ENCODE measurements at places on chromosomes 5 and 9. TPM values are rescaled to one million over a fixed set of nuclear protein-coding genes. Genes with fewer than 3 reads are reported as not detected.

DNA sequence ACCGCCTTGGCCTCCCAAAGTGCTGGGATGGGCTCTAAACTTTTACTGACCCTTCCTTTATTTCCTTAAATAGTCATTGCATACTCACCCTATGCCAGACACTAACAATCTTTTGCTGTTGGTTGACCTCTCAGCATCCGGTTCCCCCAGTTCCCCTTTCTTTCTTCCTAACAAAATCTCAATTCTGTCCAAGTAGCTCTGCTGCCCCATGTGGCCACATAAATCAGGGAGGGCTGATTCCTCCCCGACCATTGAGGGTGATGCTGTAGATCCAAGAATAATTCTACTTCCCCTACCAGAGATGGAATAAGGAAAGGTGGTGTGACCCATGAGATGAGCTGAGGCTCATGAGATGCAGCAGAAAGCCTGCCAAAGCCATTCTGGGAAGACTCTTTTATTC is 315.3 kb upstream of the MSX2 start:
- DNase-seq, result no peak

- no peak for DNase-seq
Measured at GRCh38 chr9:19551124-19551929, 142.5 kb downstream of the ACER2 start.

GRCh38 chr9:28163619-28164018 is 590.3 kb upstream of the C9orf72 start:
- DNase-seq, result no peak

- DNase-seq, result no peak
Measured at GRCh38 chr5:82163452-82164175, 114.5 kb downstream of the RPS23 start.

DNA sequence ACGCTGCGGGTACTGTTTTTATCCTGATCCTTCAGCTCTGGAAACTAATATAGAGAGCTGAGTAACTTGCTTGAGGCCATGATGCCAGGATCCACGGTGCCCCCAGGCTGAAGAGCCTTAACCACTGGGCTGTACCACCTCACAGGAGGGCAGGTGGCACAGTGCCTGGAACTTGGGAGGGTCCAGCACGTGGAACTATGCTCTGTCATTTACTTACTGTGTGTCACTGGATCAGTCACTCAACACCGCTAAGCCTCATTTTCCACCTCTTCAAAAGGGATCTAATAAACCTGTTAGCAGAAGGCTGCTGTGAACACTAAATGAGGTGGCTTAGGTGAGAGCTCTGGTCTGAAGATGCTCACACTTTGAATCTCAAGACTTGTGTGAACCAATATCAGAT is 29.6 kb downstream of the KCNIP1 start:
- DNase-seq, result no peak

MARVELD2 gene
- total RNA-seq, result 29.7 TPM

DNA sequence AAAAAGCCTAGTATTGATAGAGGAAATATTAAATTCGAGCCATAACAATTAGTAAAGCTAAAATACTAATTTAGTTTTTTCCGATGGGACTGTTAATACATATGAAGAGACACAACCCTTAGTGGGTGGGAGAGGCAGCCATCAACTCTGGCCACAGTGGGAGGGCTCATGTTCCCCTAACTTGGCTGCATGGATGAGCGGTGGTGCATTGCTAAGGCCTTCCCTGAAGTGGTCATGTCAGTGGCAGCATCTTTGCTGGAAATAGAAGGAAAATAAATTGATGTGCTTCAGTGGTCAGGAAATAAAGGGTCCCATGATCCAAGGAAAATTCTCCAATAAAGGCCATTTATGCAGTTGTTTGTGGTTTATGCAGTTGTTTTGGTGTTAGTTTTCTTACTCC is 33.9 kb upstream of the F2RL2 start:
- DNase-seq, result no peak

- no peak for DNase-seq
Measured at GRCh38 chr9:22237497-22238363, 208.9 kb upstream of the DMRTA1 start.

GRCh38 chr5:135719428-135720063 is 114.9 kb upstream of the SLC25A48 start:
- DNase-seq, result no peak

- DNase-seq, result no peak
Measured at GRCh38 chr5:33772380-33772897, 119.4 kb downstream of the ADAMTS12 start.

DNA sequence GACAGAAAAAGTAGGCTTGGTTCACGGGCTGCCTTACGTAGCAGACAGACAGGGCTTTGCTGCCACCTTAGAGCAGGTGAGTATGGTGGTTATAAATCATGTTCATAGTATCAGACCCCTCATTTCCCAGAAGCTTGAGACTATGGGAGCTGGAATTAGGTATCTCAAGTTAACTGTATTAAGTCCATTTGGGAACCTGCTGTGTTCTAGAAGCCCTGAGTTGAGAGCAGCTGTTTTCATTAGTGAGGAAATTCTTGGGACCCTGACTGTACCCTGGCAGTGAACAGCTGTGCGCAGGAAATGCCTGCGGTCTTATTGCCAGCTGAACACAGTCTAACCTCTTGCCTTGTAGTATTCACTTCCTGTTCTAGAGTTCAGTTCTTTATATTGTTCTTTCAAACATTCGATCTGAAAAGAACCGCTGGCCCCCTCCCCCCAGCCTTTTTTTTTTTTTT is 29.8 kb downstream of the UGCG start:
- DNase-seq, result no peak
